ENCODE measurements at places on chromosomes 16 and 17. TPM values are rescaled to one million over a fixed set of nuclear protein-coding genes. Genes with fewer than 3 reads are reported as not detected.

KANSL1 gene
- total RNA-seq: 98.3 TPM

C16orf54 gene
- 2.8 TPM for total RNA-seq

GRCh38 chr17:76523084-76524037, 14.1 kb downstream of the CYGB start:
- DNase-seq: peak; percentile 63

- DNase-seq: no peak
Observed at GRCh38 chr17:57114085-57114673, 29.1 kb downstream of the AKAP1 start.

- DNase-seq: no peak
Observed at GRCh38 chr17:66781135-66781534, 53.8 kb upstream of the CACNG5 start.

DNA sequence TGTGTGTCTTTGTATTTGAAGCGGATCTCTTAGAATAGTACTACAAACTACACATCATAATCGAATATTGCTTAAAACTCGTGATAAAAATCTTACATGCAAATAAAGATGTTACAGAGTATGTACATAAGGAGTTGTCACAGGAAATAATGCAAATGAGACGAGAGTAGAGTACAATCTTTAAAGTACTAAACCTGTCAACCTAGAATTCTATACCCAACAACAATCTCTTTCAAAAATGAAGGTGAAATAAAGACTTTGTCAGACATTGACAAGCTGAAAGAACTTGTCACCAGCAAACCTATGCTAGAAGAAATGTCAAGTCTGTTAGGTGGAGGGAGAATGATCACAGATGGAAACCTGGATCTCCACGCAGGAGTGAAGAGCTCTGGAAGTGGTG, 83.7 kb upstream of the GNG13 start:
- DNase-seq: no peak

DNA sequence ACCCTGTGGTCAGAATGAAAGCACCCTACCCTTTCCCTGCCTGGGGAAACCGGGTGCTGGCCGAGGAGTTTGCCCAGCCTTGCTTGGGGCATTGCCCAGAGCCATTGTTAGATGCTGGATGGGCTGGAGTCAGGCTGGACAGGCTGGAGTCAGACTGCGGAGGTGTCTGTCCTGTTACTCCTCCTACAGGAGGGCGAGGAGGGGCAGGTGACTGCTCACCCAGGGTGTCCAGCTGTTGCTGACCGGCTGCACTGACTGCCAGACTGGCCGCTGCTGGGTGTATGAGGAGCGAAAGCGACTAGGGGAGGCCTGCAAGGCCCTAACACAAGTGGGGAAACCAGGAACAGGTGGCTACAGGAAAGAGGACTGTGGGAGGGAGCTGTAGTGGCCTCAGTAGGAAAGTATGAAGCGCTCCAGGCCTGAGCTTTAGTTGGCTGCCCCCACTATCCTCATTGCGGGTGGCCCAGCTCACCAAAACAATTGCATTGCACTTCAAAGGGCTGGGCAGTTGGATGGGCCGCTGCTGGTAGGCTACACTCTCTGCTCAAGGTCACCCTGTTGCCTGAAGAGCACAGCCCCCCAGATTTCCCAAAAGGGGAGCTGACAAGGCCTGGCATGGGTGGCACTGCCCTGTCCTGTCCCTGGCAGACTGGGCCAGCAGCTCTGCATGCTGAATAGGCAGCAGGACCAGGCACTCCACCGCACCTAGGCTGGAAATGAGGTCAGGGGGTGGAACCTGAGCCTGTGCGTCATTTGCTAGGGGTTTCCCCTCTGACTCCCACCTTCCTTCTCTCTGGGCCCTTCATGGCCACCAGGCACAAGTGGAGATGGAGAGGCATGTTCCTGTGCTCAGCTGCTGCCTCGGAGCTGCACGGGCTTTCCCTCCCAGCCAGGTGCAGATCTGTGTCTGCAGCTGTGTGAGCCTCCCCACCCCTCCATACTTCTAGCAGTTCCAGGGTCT, 18.4 kb downstream of the LDHD start:
- no peak for DNase-seq

- DNase-seq: peak; percentile 72
Observed at GRCh38 chr16:30775392-30776188, 11.4 kb downstream of the ZNF629 start.

DNA sequence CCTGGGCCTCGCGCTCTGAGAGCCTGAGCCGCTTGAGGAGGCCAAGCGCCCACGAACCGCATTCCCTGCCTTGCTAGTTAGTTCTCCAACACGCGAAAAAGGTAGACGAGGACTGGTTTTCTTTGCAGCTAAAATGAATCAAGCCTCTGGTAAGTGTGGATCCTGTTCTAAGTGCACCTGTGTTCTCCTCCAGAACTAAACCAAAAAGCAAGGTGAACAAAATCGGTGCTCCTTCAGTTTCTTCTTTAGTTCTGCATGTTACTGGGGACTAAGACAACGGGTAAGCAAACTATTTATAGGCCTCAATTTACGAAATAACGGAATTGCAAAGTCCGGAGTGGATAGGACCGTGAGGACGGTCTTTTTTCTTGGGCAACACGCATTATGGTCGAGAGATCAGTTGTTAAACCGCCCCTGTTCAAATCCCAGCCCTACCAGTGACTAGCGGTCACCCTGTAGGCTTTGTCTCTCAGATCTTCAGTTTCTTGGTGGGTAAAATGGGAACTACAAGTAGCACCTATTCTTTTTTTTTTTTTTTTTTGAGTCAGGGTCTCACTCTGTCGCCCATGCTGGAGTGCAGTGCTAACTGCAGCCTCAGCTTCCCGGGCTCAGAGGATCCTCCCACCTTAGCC, 993 bp upstream of the ANKRD11 start:
- DNase-seq: no peak

DNA sequence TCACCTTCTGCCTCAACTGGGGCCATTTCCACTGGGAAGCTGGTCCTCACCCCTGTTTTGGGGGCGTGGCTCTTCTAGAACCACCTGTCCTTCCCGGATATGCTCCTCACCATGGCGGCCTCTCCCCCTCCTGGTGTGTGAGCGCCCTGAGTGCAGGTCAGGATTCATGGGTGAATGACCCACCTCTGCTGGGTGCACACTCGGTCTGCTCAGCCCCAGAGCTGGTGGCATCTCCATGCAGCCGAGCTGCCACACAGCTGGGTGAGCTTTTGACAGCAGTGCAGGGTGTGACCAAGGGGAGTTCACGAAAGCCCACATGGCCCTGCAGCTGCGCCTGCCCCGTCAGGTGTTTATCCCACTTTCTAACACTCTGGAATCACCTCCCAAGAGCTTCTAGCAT, 27.3 kb downstream of the GRIN2C start:
- DNase-seq: no peak

- DNase-seq: no peak
Observed at GRCh38 chr16:89489898-89490438, 393 bp downstream of the ANKRD11 start.

DNA sequence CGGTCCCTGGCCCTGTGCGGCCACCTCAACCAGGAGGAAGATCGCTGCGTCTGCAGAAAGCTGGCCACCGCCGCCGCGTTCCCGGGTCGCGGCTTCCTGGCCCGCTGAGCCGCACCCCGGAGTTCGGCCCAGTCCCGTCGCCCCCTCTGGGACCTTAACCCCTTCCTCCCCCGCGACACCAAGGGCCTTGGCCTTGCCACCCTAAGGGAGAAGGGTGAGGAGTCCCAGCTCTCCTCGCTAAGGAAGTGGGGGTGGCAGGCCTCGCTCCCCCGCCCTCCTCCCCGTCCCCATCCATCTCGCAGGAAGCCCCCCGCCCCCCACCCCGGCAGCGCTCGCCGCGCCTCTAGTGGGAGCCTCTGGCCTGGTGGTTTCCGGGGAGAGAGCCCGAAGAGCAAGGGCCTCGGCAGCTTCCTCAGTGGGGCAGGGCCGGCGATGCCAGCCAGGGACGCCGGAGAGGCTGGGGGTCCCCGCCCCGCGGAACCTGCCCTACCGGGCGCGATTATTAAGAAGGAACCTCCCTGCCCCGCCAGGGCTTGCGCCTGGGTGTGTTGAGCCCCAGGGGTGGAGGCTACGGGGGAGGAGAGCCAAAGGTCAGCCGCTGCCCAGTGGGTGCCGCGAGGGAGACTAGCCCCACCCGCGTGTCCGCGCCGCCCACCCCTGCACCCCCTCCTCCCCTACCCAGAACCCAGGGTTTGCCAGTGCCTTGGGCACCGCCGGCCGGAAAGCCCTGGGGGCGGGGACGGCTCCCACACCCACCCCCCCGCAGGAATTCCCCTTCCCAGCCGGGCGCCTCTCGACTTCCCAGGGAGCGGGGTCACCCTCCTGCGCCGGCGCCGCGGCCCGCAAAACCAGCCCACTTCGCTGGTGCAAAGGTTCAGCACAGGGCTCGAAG, 6.8 kb downstream of the CBX4 start:
- DNase-seq: no peak

GRCh38 chr17:55822028-55822427, 71.2 kb downstream of the PCTP start:
- no peak for DNase-seq

- DNase-seq: no peak
Observed at GRCh38 chr17:74118504-74118903, 85.0 kb upstream of the RPL38 start.

DNA sequence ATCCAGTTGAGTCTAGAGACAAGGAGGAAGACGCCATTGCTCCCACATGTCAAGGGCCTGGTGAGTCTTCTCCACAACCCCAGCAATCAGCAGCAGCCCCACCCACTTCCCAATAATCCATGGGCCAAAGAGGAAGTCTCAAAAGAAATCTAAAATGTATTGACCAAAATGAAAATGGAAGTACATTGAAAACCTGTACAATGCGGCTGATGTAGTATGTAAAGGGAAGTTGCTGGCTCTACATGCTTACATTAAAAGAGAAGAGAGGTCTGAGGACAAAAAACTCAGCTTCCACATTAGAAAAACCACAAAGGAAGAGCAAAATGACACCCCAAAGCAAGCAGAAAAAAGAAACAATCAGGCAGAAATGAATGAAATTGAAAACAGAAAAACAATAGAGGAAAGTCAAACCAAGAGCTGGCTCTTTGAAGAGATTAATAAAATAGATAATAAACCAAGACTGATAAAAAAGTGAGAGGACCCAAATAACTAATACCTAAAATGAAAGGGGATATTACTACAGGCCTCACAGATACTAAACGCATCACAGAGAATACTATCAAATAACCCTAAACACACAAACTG, 100.6 kb upstream of the METRNL start:
- no peak for DNase-seq

GRCh38 chr16:81243942-81244341, 5.5 kb downstream of the BCO1 start:
- DNase-seq: no peak

GRCh38 chr17:39238311-39238972, 12.7 kb upstream of the STAC2 start:
- no peak for DNase-seq

All from tibial nerve (tissue), 4 donors.